ENCODE measurements at places on chromosomes 2 and 18.

- DNase-seq: no peak
Measured at GRCh38 chr2:153196378-153197058, 282.0 kb downstream of the RPRM start.

DNA sequence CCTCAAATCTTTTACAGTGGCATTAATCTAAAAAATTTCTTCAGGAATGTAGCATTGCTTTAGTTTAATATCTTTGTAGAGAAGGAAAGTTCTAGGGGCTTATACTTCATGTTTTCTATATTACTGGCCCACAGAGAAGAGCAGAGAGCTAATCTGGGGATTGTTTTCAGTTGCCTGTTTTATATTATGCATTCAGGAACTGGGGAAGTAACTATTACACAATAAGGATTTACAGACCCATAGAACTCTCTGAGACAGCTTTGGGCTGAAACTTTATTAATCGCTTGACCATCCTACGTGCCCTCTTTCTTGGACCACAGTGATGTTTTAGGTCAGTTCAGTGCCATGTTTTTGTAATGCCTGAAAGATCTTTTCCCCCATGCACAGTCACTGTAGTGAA is 29.9 kb downstream of the BIRC6 start:
- no peak for DNase-seq

GRCh38 chr2:214695789-214696188 is 113.7 kb downstream of the BARD1 start:
- DNase-seq: no peak

- DNase-seq: no peak
Measured at GRCh38 chr2:109080109-109080508, 48.9 kb upstream of the SH3RF3 start.

DNA sequence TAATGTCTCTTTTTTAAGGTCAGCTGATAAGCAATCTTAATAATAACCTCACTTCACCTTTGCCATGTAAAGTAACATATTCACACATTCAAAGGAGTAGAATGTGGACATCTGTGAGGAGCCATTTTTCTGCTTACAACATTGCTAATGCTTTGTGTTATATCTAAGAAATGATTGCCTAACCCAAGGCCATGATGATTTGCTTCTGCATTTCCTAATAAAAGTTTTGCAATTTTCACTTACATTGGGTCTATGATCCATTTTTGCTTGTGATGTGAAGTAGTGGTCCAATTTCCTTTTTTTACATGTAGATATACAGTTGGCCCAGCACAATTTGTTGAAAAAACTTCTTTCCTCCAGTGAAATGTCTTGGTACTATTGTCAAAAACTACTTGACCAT is 22.0 kb downstream of the RELCH start:
- DNase-seq: peak; percentile 12

GRCh38 chr18:13914756-13915155 is 580 bp downstream of the MC2R start:
- DNase-seq: no peak

DNA sequence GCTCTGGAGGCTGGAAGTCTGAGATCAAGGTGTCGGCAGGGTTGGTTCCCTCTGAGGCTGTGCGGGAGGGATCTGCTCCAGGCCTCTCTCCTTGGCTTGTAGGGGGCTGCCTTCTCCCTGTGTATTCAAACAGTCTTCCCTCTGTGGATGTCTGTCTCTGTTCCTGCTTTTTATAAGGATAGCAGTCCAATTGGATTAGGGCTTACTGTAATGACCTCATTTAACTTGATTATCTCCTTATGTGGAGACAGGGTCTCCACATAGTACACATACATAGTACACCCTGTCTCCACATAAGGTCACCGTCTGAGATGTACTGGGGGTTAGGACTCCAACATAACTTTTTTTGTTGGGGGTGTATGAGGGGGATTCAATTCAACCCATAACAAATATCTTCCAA is 30.5 kb downstream of the TCF7L1 start:
- no peak for DNase-seq

DNA sequence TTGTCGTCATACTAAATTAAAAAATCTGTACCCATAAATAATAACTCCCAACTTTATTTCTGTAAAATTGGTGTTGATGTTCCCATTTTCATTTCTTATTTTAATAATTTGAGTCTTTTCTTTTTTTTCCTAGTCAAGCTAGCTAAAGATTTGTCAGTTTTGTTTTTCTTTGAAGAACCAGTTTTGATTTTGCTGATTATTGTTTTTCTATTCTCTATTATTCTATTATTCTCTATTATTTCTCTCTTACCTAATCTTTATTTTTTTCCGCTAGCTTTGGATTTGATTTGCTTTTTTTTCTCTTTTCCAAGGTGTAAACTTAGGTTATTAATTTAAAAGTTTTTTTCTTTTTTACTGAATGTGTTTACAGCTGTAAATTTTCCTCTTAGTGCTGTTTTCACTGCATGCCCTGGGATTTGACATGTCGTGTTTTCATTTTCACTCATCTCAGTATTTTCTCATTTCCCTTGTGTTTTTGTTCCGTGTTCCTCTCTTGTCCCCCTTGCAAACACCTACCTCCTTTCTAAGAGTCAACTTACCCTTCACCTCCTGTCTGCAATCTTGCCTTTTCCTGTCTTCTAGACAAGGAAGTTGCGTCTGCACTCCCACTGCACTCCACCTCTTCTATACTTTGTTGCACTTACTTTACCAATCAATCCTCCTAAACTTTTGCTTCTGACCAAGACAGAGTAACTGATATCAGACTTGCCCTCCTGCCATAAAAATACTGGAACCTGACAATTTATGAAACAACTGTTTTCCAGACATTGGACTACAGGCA is 18.8 kb downstream of the PSMG2 start:
- no peak for DNase-seq

- no peak for DNase-seq
Measured at GRCh38 chr2:42547014-42547413, 21.4 kb upstream of the MTA3 start.

DNA sequence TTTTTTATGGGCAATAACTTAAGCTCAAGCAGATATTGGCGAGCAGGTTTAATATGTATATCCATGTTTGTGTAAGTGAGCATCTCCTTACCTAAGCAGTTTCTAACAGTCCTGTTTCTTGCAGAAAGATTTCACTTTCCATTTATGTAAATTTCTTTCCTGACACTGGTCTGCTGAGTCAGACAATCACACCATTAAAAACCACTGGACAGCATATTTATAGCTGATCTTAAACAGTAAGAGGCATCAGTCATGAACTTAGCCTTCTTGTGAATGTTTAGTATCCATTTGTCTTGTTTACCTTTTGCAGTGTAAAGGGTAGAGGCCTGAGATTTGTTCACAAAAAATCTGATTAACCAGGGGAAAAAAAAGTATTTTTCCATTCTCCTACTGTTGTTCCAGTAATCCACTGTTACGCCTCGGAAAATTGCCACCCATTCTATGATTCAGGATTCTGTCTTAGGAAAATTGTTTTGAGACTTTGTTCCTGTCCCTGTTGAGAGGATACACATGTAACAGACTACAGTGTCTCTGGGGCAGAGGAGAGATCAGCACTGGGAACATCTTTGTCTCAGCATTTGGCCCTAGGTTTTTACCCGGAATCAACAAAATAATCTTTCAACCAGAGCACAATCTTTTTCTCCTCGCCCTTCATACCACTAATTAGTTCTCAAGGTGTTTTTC is 521.0 kb upstream of the NRP2 start:
- DNase-seq: peak; percentile 5

DNA sequence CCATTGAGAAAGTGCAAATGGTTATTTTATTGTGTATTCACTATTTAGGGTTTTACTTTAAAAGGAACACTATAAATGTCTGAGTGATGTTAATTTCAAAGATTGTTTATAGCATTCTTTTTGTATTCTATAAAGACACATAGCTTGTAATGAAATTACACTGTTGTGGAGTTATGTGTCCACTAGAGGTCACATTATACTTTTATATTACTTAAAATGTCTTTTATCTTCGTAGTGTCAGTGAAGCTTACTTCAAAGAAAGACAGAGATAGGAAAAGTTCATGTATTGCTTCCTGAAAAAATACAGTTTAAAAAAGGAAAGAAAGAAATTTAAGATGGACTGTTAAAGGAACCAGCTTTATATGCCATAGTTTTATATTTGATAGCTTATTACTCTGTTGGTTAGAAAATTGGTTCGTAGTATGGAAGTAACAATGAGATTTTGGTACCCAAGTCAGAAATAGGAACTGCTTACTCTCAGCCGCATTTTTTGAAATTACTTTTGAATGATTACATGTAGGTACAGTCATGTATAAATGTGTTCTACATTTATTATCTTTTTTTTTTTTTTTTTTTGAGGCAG is 20.5 kb downstream of the APLF start:
- peak; percentile 31 for DNase-seq

DNA sequence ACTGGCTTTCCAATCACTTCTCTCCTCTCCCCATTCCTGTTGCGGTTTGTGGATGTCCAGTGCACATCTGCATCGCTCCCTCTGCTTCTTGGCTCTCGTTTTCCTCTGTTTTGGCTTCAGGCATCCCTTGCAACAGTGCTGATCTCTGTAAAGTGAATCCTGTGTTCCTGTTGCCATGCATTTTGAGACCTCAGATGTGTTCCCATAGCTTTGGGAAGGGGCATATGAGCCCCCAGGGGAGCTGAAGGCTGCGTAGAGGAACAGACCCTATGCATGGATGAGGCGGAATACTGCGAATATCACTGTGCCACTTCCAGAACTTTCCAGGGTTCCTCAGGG is 168.4 kb upstream of the HAAO start:
- DNase-seq: peak; percentile 78

- no peak for DNase-seq
Measured at GRCh38 chr2:27117995-27118524, 868 bp downstream of the CGREF1 start.

Data from AG10803 (cell line).